ENCODE measurements at places on chromosomes 6 and 20.
A peak's percentile ranks its signal among the peaks of the same experiment; 100 is the strongest.

GRCh38 chr6:128327890-128328289 lies 192.5 kb downstream of the PTPRK start:
- peak; percentile 20 for DNase-seq

DNA sequence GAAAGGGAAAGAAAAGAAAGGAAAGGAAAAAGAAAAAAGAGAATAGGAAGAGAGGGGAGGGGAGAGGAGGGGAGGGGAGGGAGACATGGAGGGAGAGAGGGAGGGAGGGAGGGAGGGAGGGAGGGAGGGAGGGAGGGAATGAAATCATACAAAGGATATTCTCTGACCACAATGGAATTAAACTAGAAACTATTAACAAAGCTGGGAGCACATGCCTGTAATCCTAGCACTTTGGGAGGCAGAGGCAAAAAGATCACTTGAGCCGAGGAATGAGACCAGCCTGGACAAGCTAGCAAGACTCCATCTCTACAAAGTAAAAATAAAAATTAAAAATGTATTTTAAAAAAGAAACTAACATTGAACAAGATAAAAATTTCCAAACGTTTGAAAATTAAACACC lies 62.8 kb downstream of the ILRUN start:
- DNase-seq, result no peak

GRCh38 chr20:15865553-15865952 lies 707.7 kb downstream of the KIF16B start:
- DNase-seq, result no peak

DNA sequence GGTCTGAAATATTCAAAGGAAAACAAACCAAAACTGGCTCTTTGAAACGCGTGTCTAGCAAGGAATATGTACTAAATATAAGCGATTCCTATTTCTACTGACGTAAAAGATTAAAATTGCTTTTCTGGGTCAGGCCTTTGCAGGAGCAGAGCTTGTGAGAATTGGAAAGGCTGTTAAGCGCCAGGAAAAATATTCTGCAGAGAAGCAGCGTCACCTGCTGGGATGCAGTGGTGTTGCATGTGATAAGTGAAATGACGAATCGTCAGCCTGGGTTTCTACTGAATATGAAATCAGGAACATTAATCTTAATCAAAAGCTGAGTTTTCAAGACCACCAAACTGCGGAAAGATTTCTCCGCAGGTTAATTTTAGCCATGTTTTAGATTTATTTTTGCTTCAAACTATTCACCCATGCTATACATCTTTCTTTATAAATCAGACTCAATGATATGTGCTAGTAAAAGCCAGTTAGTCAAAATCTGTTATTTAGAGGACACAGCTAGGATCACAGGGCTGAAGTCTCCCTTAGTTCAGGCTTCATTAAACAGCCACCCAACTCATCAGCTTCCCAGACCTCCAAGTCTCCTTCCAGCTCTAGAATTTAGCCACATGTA lies 67.4 kb downstream of the ALDH8A1 start:
- peak; percentile 44 for DNase-seq

GRCh38 chr20:41697861-41698559 lies 79.8 kb upstream of the CHD6 start:
- no peak for DNase-seq

GRCh38 chr20:50385733-50386640 lies 124.2 kb upstream of the PTPN1 start:
- no peak for DNase-seq

- DNase-seq, result no peak
Observed at GRCh38 chr20:16575390-16576140, 2.3 kb upstream of the KIF16B start.

GRCh38 chr20:63749597-63750508 lies 10.3 kb downstream of the SLC2A4RG start:
- no peak for DNase-seq

DNA sequence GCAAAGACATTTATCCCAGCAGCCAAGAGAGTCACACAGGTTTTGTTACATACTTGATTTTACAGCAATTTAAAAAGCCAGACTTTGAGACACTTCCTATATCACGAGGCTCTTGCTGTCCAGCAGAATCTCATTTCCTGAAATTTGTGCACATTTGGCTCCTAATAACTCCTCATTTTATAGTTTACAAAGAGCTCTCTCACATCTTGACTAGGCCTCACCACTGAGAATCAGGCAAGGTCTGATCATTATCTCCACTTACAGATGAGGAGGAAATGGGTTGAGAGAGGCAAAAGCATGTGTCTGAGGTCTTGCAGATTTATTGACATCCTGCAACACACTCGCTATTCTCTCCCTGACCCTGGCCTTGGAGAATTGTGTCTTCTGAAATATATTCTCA lies 426.8 kb downstream of the MAFB start:
- no peak for DNase-seq

GRCh38 chr20:8473459-8473858 lies 341.4 kb downstream of the PLCB1 start:
- DNase-seq, result no peak

- DNase-seq, result no peak
Observed at GRCh38 chr6:71080133-71080532, 123.3 kb upstream of the B3GAT2 start.

GRCh38 chr6:155212616-155213380 lies 51.0 kb upstream of the CLDN20 start:
- no peak for DNase-seq
